ENCODE measurements at places on chromosomes 6 and 20. TPM values are rescaled to one million over a fixed set of nuclear protein-coding genes. Genes with fewer than 3 reads are reported as not detected.

DNA sequence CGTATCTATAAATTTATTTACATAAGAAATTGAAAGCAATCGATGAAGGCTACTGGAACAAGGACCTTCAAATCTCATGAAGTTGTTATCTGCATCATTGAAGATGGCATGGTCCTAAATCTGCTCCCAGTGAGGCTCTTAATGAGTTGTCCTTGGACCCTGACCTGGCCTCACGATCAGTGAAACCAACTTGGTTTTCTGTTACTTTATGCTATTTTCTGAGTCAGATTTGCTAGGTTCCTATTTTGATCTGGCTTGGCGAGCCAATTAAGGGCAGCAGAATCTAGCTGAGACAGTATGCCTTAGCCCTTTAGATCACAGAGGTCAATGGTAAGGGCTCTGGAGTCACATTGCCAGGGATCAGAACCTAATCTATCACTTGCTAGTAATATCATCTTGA is 30.1 kb upstream of the NOX3 start:
- no peak for DNase-seq

GRCh38 chr6:161074496-161075121 is 83.0 kb downstream of the MAP3K4 start:
- no peak for DNase-seq

- no peak for DNase-seq
Observed at GRCh38 chr6:65814071-65814470, 107.0 kb upstream of the EYS start.

DNA sequence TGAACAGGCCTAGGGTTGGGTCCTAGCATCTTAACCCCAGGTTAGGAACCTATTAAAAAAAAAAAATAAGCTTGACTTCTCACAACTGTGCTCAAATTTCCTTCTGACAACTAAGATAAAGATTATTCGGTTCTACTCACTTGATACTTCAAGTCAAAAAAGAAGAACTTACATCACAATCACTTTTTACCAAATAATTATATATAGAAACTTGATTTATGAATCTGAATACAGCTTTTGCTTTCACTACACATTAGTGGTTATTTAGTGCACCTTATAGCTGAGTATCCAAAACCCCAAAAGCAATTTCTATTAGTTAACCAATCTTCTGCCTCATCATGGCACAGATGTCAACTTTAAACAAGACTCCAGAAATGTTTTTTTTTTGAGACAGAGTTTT is 119.0 kb upstream of the DST start:
- no peak for DNase-seq

GRCh38 chr6:48961781-48962415 is 501.2 kb downstream of the MMUT start:
- DNase-seq, result no peak

- no peak for DNase-seq
Observed at GRCh38 chr20:46056027-46056833, 27.2 kb downstream of the SLC12A5 start.

DNA sequence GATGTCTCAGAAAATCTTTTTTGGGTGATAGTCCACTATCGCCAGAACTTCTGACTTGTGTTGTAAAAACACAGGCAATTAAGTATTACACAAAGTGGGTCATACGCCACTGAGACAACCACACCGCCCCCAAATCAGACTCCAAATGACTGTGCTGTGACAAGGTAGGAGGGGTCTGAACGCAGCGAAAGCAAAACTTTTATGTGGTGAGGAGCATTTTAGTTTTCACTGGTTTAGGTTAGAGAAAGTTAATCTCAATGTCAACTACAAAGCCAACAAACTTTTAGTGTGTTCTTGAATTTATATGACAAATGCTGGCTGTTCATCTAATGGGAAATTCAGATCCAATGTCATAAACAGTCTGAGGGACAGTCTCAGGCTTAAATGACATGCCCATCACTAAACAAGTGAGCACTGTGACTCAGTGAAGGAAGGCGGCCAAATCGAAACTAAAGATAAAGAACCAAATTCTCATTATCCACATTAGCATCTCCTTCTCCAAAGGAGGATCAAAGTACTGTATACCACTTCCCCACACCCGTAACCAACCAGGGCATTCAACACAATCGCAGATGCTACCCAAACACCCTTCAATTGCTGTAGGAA is 186.7 kb downstream of the GJA10 start:
- peak; percentile 68 for DNase-seq

DNA sequence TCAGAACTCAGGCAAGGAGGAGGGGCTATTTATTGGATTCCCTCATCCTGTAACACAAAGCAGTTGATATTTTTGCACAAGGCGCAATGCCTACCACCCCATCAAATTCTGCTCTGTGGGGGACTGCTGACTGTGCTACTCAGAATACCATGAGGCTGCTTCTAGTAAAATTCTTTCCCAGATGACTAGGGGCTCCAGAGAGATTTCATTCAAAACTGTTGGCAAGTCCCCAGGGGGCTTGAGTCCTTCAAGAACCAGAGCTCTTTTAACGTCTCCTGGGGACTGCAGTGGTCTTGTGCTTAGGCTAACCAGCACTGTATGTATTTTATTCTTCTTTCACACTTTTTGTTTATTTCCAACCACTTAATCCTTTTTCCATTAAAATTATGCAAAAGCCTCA is 365.9 kb upstream of the AGPAT4 start:
- no peak for DNase-seq

- no peak for DNase-seq
Observed at GRCh38 chr20:53626584-53626983, 32.9 kb upstream of the ZNF217 start.

DNA sequence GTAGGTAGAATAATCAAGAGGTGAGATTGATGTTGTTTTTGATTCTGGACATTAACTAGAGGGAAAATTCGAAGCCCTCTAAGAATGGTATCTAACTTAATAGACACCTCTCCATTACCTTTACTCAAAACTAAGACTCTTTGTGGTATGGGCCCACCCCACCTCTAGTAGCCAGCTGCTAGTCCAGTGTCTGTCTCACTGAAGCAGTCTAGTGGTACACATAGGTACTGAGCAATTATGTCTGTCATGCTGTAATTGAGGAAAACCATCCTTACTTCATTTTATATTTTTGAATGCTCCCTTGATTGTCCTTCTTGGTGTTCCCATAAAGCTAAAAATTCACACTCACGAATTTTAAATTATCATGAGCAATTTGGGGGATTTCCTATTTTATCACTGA is 290.7 kb downstream of the ARHGAP18 start:
- DNase-seq, result no peak

GRCh38 chr6:155638200-155638599 is 182.6 kb upstream of the NOX3 start:
- DNase-seq, result no peak

GRCh38 chr6:75556240-75556639 is 45.4 kb upstream of the SENP6 start:
- no peak for DNase-seq

Gene FRK
- 0.05 TPM for total RNA-seq

Gene CCN5
- total RNA-seq, result 0.15 TPM

Gene ABCC10
- total RNA-seq, result 30.1 TPM

Gene PBOV1
- total RNA-seq, result not detected

Measured in activated T-cell treated with anti-CD3 and anti-CD28 coated beads, Interleukin-2, amount 50 U/mL, for 4 hours (primary cell).